ENCODE measurements at places on chromosomes 12 and 14. TPM values are rescaled to one million over a fixed set of nuclear protein-coding genes. Genes with fewer than 3 reads are reported as not detected.

Gene DNAJC22
- total RNA-seq = not detected

Gene LMO3
- not detected for total RNA-seq

Gene APOF
- total RNA-seq = not detected

Gene FLVCR2
- 2.3 TPM for total RNA-seq

Gene NANOG
- not detected for total RNA-seq

Gene OR6C2
- not detected for total RNA-seq

GRCh38 chr14:33567023-33567728 is 383.7 kb downstream of the EGLN3 start:
- no peak overlapping the region for H3K27ac ChIP-seq
- DNase-seq = no peak
- H3K36me3 ChIP-seq = no peaks in the 10 kb centered on the region
- H3K4me1 ChIP-seq = no peaks in the 10 kb centered on the region
- H3K4me3 ChIP-seq = no peak overlapping the region

DNA sequence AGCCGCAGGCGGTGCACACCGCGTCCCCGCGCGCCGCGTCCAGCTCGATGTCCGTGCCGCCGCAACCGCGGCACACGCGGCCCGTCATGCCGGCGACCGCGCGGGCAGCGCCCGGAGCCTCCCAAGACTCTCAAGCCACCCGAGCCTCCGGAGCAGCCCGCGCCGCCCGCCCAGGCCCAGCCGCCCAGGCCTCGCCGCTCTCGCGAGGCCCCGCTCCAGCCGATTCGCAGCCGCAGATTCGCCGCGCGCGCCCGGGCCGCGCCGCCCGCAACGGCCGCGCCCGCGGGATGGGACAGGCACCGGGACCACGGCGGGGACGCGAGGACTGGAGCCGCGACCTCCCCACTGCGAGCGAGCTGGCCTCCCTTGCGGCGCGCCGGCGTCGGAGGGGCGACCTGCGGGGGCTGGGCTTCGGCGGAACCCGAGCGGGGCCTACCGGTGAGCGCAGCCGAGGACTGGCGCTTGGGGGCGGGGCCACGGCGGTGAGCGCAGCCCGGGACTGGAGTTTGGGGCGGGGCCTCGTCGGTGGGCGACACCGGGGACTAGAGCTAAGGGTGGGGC is at the start of gene BRF1:
Gene BRF1 (minus strand): TSS at position 460 of the 561 bp plus-strand sequence. CDS start 372 bp downstream, at position 88.
- DNase-seq = peak; percentile 96
- H3K36me3 ChIP-seq = no peaks in the 10 kb centered on the region
- peak within 1 kb of the TSS; percentile 71 for H3K4me3 ChIP-seq

GRCh38 chr14:68376067-68376779 is 416.6 kb downstream of the ZFP36L1 start:
- H3K36me3 ChIP-seq = no peaks in the 10 kb centered on the region
- no peak for DNase-seq
- H3K27ac ChIP-seq = no peak overlapping the region
- H3K4me1 ChIP-seq = peaks cover 28% of the 10 kb centered on the region
- H3K27me3 ChIP-seq = no peaks in the 10 kb centered on the region

GRCh38 chr14:61280526-61281185 is 482 bp downstream of the TMEM30B start:
- H3K4me1 ChIP-seq = peaks cover 24% of the 10 kb centered on the region
- peak; percentile 76 for DNase-seq
- no peaks in the 10 kb centered on the region for H3K27me3 ChIP-seq
- H3K27ac ChIP-seq = peak overlapping the region; percentile 60
- H3K4me3 ChIP-seq = peak overlapping the region; percentile 63

GRCh38 chr14:29925101-29925722 is 2.4 kb downstream of the PRKD1 start:
- H3K27me3 ChIP-seq = peaks cover 36% of the 10 kb centered on the region
- H3K4me3 ChIP-seq = no peak overlapping the region

- H3K27me3 ChIP-seq = no peaks in the 10 kb centered on the region
- no peak overlapping the region for H3K27ac ChIP-seq
- DNase-seq = no peak
- H3K4me3 ChIP-seq = no peak overlapping the region
These were observed 479.0 kb upstream of the SYT1 start for GRCh38 chr12:78385541-78385940.

GRCh38 chr12:120938496-120938895 is 34.3 kb upstream of the SPPL3 start:
- H3K4me1 ChIP-seq = no peaks in the 10 kb centered on the region
- no peak overlapping the region for H3K4me3 ChIP-seq
- H3K36me3 ChIP-seq = no peaks in the 10 kb centered on the region
- H3K27ac ChIP-seq = no peak overlapping the region

- peaks cover 26% of the 10 kb centered on the region for H3K4me1 ChIP-seq
- no peaks in the 10 kb centered on the region for H3K27me3 ChIP-seq
- H3K27ac ChIP-seq = no peak overlapping the region
- H3K4me3 ChIP-seq = no peak overlapping the region
- no peaks in the 10 kb centered on the region for H3K36me3 ChIP-seq
- no peak for DNase-seq
These were observed 103.9 kb downstream of the ZFP36L1 start for GRCh38 chr14:68688872-68689371.

GRCh38 chr14:59123975-59124374 is 64.5 kb upstream of the DAAM1 start:
- H3K27ac ChIP-seq = no peak overlapping the region
- no peak overlapping the region for H3K4me3 ChIP-seq
- H3K36me3 ChIP-seq = no peaks in the 10 kb centered on the region
- no peak for DNase-seq

- H3K4me3 ChIP-seq = no peak overlapping the region
- DNase-seq = no peak
- no peaks in the 10 kb centered on the region for H3K4me1 ChIP-seq
- H3K27me3 ChIP-seq = no peaks in the 10 kb centered on the region
- no peaks in the 10 kb centered on the region for H3K36me3 ChIP-seq
These were observed 113.3 kb upstream of the PRB2 start for GRCh38 chr12:11508699-11509098.

GRCh38 chr14:53845813-53846693 is 110.6 kb downstream of the BMP4 start:
- no peak for DNase-seq
- no peaks in the 10 kb centered on the region for H3K4me1 ChIP-seq
- H3K36me3 ChIP-seq = no peaks in the 10 kb centered on the region
- no peaks in the 10 kb centered on the region for H3K27me3 ChIP-seq
- H3K4me3 ChIP-seq = no peak overlapping the region
- no peak overlapping the region for H3K27ac ChIP-seq

DNA sequence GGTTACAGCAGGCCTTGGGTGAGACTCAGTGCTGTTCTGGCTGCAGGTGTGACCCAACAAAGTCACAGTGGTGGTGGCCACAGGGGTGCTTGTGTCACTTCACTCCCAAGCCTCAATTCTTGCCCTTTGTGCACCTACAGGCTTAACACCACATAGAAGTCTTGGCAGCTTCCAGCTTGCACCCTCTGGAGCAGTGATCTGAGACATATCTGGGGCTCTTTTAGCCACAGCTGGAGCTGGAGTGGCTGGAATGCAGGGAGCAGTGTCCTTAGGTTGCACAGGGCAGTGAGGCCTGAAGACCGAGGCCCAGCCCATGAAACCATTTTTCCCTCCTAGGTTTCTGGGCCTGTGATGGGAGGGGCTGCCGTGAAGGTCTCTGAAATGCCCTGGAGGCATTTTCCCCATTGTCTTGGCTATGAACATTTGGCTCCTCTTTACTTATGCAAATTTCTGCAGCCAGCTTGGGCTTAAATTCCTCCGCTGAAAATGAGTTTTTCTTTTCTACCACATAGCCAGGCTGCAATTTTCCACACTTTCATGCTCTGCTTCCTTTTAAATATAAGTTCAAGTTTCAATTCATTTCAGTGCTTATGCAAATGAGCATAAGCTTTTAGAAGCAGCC is 37.7 kb downstream of the ADAM21 start:
- DNase-seq = no peak
- H3K4me1 ChIP-seq = no peaks in the 10 kb centered on the region
- H3K4me3 ChIP-seq = no peak overlapping the region
- no peaks in the 10 kb centered on the region for H3K36me3 ChIP-seq
- no peak overlapping the region for H3K27ac ChIP-seq

GRCh38 chr12:43571885-43572284 is 19.9 kb upstream of the ADAMTS20 start:
- H3K36me3 ChIP-seq = no peaks in the 10 kb centered on the region
- H3K4me1 ChIP-seq = no peaks in the 10 kb centered on the region
- no peak overlapping the region for H3K27ac ChIP-seq
- DNase-seq = no peak
- H3K27me3 ChIP-seq = peaks cover 2% of the 10 kb centered on the region
- no peak overlapping the region for H3K4me3 ChIP-seq

GRCh38 chr14:102645746-102646440 is 53.4 kb downstream of the RCOR1 start:
- H3K4me1 ChIP-seq = peaks cover 15% of the 10 kb centered on the region
- no peak overlapping the region for H3K4me3 ChIP-seq
- no peaks in the 10 kb centered on the region for H3K36me3 ChIP-seq
- no peak overlapping the region for H3K27ac ChIP-seq

DNA sequence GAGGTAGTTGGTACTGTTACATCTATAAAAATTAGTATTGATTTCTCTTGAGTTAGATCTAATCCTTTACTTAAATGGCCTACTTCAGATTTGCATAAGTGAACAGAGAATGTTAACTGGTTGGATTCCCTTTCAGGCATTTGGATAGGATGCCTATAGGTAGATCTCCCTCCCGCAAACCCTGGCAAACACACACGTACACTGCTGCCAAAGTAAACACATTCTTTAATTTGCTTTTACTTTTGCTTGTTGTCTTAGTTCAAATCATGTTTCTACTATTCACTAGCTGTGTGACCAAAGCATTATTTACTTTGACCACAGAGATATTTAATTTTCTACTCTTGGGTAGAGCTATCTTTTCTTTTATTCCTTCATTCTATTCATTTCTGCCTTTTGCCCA is 936.1 kb upstream of the FBXO33 start:
- H3K27me3 ChIP-seq = no peaks in the 10 kb centered on the region
- DNase-seq = no peak
- H3K36me3 ChIP-seq = no peaks in the 10 kb centered on the region
- H3K4me3 ChIP-seq = no peak overlapping the region
- no peaks in the 10 kb centered on the region for H3K4me1 ChIP-seq

- DNase-seq = no peak
- H3K36me3 ChIP-seq = no peaks in the 10 kb centered on the region
These were observed 19.1 kb upstream of the CEP170B start for GRCh38 chr14:104845834-104846441.

GRCh38 chr14:36604757-36605505 is 22.5 kb upstream of the NKX2-8 start:
- H3K4me1 ChIP-seq = no peaks in the 10 kb centered on the region
- no peak for DNase-seq
- no peak overlapping the region for H3K27ac ChIP-seq
- no peak overlapping the region for H3K4me3 ChIP-seq

DNA sequence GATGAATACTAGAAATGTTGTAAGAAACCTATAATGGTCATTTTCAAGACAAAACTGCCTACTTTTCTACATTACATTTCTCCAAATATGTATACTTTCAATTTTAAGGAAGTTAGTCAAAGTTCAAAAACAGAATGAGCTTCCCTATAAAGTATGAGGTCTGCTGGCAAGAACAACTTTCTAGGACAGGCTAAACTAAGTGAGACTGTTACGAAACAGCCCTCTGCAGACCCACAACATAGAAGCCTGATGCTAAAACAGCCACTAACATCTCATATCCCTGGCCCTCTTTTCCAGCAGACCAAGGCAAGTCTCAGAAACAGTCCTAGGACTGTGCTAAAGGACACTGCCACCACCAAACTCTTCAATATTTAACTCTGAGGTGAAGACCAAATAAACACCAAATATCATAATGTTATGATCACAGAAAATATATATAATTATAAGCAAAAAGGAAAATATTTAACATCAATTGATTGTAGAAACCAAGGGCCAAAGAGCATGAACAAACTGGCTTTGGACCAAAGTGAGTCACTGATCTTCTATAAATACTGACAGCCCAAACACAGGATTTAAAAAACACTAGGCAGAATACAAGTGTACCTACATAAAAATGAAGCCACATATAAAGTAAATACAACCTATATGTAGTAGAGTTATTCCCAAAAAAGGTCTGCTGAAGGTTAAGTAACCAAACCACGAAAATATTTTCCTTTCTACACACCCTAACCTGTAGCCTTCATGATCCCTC is 27.7 kb downstream of the PPP4R3A start:
- DNase-seq = no peak
- H3K27me3 ChIP-seq = no peaks in the 10 kb centered on the region
- H3K27ac ChIP-seq = no peak overlapping the region
- peaks cover 6% of the 10 kb centered on the region for H3K4me1 ChIP-seq
- peaks cover 92% of the 10 kb centered on the region for H3K36me3 ChIP-seq

DNA sequence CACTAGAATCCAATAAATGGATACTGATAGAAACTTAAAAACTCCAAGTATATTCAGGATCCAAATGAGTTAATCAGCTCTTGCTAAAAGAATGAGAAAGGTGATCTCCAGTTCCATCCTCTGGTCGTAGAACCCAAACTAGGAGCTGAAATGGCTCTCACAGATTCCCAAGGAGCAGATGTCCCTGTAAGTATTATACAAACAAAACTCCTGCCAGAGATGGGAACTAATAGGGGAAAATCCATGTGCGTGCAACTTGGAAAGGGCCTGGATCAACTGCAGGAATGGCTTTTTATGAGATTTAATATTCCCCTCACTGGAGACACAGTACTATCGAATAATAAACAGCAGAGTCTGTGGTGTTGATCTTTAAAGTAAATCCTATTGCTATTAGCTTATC is 309.2 kb upstream of the TBX3 start:
- H3K4me1 ChIP-seq = no peaks in the 10 kb centered on the region
- no peak overlapping the region for H3K27ac ChIP-seq
- H3K27me3 ChIP-seq = no peaks in the 10 kb centered on the region
- H3K36me3 ChIP-seq = no peaks in the 10 kb centered on the region
- no peak for DNase-seq

GRCh38 chr14:76081642-76082041 is 70.1 kb upstream of the GPATCH2L start:
- H3K27ac ChIP-seq = no peak overlapping the region
- H3K4me3 ChIP-seq = no peak overlapping the region
- H3K4me1 ChIP-seq = no peaks in the 10 kb centered on the region
- no peaks in the 10 kb centered on the region for H3K27me3 ChIP-seq

- no peaks in the 10 kb centered on the region for H3K27me3 ChIP-seq
- peaks cover 2% of the 10 kb centered on the region for H3K36me3 ChIP-seq
- DNase-seq = no peak
- no peak overlapping the region for H3K27ac ChIP-seq
- peaks cover 70% of the 10 kb centered on the region for H3K4me1 ChIP-seq
- no peak overlapping the region for H3K4me3 ChIP-seq
These were observed 21.3 kb downstream of the ACTN1 start for GRCh38 chr14:68957775-68958174.
